ENCODE measurements at places on chromosomes 1 and 21.

DNA sequence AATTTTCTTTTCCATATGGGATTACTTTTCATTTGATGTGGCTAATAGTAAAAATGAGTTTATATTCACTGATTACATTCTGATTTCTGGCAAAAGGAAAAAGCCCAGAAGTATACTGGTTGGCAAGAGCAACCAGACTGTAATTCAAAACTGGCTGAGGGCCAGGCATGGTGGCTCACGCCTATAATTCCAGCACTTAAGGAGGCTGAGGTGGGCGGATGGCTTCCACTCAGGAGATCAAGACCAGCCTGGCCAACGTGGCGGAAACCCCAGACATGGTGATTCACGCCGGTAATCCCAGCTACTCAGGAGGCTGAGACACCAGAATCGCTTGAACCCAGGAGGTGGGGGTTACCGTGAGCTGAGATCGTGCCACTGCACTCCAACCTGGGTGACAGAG is 14.5 kb downstream of the SYT11 start:
- DNase-seq, result no peak

GRCh38 chr1:69814926-69815325 is 247.2 kb downstream of the LRRC7 start:
- no peak for DNase-seq

- DNase-seq, result no peak
Measured at GRCh38 chr1:119747451-119747850, 21.3 kb downstream of the HMGCS2 start.

DNA sequence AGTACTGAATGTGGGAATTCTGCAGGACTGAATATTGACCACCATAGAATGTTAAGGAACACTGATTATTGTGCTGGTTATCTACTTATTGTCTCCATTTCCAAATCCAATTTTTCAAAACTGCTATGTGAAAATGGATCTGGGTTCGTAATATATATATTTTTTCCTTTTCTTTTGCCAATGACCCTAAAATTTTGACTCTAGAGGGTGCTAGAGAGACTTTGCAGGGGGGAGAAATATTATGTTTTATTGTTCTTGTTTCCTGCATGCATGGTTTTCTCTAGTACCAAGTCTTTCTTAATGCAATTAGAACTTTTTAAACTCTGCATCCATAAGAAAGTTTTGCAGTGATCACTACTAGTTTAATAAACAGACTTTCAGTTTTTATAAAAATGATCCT is 1256.9 kb downstream of the BRINP3 start:
- DNase-seq, result no peak

DNA sequence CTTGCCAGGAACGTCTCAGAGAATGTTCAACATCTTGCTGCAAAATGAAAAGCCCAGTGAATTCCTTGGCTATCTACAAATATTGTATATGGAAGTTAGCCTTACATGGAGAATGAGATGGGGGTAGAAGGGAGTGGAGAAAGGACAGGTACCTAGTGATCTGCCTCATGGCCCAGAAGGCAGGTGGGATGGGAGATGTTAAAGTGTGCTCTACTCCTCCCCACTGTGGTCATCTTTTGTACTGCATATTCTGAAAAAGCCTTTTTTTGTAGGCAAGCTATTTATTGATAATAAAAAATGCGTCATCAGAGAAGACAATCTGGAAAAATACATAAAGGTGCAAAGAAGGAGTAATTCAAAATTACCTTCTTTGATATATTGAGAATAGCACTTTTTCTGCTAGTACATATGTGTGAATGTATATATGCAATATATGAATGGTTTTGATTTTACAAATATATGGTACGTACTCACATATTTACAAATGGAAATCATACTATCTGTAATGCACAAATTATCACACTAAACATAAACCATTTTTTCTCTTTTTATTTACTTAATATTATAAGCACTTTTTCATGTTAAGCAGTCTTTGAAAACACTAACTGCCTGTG is 19.1 kb upstream of the SLC5A9 start:
- DNase-seq, result no peak

All from stimulated activated CD8-positive, alpha-beta memory T cell treated with anti-CD3 and anti-CD28 coated beads, Interleukin-7, amount 100 ng/mL, for 24 hours (primary cell).